ENCODE measurements at places on chromosomes 12 and 14.
A peak's percentile ranks its signal among the peaks of the same experiment; 100 is the strongest.

DNA sequence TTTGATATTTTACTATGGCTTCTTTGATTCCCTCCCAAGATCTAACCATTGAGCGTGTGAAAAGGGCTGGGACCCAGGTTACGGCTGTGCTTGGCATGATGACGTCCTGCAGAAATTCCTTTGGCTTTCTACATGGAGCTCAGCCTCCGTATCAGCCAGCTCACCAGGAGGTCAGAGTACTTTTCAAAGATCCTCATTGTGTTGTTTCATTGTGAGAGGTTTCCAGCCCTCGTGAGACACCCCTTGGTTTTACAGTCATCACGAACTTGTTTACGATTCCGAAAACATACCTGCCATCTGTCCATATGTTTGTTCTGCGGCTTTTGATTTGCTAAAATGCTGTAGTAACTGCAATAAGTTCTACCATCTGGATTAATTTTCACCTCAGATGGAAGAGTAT, 453.1 kb downstream of the TMEM121 start:
- DNase-seq = no peak

DNA sequence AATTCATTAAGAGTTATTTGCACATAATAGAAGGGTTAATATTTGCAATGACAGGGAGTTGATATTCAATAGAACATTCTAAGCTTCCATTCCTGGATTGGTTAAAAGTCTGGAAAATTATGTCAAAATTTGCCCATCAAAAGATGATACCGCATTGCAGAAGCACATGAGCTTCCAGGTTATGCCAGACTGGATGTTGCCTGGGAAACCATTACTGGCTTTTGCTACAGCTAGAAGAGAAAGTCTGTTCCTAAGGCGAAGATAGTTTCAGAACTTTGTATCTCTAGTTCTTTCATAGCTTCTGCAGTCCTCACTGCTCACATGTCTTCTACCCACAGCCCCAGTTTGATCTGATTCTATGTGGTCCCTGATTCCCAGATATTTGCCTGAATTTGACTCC, 122.4 kb upstream of the AMIGO2 start:
- no peak for DNase-seq

GRCh38 chr14:51871846-51872245, 11.4 kb downstream of the GNG2 start:
- DNase-seq = no peak

GRCh38 chr12:48615681-48616080, 45.8 kb upstream of the LALBA start:
- DNase-seq = peak; percentile 21

DNA sequence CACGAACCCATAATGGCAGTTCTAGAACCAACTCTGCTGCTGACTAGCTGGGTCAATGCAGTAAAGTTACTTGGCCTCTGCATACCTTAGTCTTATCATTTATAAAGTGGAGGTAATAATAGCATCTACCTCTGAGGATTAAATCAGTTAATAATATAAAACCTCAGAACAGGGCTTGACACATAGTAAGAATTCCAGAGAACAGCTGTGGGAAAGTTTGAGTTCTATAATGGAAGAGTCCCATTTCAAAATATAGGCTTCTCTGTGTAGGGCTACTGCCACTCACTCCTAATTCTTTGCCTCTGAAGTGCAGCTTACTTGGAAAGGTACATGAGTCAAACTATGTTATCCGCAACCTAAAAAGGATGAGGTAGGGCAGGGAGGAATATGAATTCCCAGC, 269.2 kb upstream of the PRKD1 start:
- no peak for DNase-seq

DNA sequence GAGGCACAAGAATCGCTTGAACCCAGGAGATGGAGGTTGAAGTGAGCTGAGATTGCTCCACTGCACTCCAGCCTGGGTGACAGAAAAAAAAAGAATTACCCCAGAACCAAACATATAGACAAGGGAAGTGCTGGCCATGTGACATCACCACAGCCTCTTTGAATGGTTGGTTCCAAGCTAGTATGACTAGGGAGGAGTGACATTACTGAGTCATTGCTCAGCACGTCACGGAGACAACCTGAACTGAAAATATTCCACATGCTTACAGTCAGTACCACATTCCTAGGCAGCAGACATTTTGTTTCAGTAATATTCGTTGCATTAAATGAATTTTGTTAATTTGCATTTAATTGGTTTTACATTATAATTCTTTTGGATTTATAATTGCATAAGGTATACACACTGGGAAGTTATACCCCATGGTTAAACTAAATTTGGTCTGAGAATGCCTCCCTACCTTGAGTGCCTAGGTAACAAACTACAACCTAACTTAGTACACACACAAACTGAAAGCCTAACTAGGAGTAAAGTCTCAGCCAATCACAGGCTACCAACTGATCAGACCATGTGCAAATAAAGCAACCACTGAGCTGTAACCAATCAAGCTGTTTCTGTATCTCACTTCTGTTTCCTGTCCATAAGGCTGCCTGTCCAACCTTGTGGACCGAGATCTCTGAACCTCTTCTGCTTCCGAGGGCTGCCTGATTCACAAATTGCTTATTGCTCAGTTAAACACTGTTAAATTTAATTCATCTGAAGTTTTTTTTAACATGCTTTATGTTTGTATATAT, 164.4 kb downstream of the CAND1 start:
- no peak for DNase-seq

- peak; percentile 9 for DNase-seq
Measured at GRCh38 chr12:73678335-73678734, 859.3 kb upstream of the ATXN7L3B start.

DNA sequence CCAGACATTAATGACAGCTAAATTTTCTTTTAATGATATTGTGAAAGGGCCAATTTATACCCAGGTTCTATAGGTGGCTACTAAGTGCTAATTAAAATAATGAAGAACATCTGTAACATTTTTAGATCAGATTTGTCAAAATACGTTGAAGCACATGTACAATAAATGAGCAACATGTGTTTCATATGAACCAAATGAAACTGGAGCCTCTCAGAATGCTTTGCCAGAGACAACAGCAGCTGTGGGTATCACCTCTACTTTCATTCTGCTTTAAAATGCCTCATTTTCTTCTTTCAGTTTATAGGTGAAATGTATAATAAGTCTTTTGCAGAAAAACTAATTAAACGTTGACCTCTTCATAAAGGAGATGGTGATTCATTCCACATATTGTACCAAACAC, 26.1 kb upstream of the MYF6 start:
- DNase-seq = no peak

GRCh38 chr12:26564391-26564790, 268.6 kb downstream of the ITPR2 start:
- no peak for DNase-seq

GRCh38 chr12:6532927-6533652, 1.2 kb upstream of the GAPDH start:
- DNase-seq = no peak

GRCh38 chr12:62003226-62003625, 257.0 kb upstream of the USP15 start:
- no peak for DNase-seq

DNA sequence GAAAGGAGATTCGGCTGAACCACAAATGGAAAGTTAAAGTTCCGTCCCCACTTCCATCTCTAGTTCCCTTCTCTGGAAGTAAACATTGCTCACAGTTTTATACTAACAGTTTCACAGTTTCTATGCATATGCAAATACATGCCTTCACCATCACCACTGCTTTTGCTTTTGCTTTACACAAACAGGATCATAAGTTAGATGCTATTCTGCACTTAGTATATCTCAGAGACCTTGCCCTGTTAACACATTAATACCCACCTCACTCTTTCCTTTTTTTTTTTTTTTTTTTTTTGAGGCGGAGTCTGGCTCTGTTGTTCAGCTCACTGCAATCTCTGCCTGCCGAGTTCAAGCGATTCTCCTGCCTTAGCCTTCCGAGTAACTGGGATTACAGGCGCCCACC, 890 bp downstream of the TEP1 start:
- no peak for DNase-seq

DNA sequence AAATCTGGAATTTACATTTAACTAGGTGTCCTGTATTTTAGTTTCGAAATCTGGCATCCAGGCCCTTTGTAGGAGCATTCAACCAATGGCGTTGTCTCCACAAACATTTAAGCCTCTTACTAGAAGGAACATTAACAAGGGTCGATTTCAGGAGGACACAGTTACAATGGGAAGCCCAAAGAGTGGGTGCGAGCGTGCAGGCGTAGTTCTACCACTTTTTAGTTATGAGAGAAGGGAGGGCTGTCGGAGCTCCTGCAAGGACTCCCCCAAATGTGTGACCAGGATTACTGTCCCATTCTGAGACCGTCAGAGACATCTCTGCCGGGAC, 365 bp upstream of the ABHD4 start:
- no peak for DNase-seq

- no peak for DNase-seq
Measured at GRCh38 chr14:60977847-60978246, 3.0 kb downstream of the TRMT5 start.

- DNase-seq = no peak
Measured at GRCh38 chr12:81722004-81722403, 37.1 kb downstream of the PPFIA2 start.

GRCh38 chr12:112932485-112933128, 5.7 kb upstream of the OAS3 start:
- no peak for DNase-seq

- no peak for DNase-seq
Measured at GRCh38 chr12:10251669-10252068, 39.0 kb downstream of the GABARAPL1 start.

- no peak for DNase-seq
Measured at GRCh38 chr14:38073641-38074040, 134.1 kb upstream of the SSTR1 start.

GRCh38 chr14:58978343-58978742, 210.1 kb upstream of the DAAM1 start:
- no peak for DNase-seq

DNA sequence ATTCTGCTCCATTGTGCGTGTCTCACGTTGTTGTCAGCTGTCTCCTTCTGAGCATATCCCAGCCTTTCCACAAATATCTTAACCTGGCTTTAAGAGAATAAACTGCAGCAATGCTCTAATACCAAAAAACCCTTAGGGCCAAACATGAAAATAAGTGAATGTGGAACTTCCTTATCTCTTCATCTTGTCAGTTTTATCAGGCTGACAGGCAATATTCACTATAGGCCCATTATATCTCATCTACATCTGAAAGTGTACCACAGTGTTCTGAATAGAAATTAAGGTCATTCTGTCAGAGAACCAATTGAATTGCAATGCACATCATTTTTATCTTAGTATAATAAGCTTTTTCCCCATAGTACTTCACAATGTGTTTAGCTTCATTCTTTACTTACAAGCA, 933.1 kb upstream of the FBXO33 start:
- DNase-seq = no peak
